Activated CD4-positive, alpha-beta memory T cell treated with anti-CD3 and anti-CD28 coated beads for 36 hours (primary cell): ENCODE measurements at places on chromosomes 1 and 21. TPM values are rescaled to one million over a fixed set of nuclear protein-coding genes. Genes with fewer than 3 reads are reported as not detected.
A peak's percentile ranks its signal among the peaks of the same experiment; 100 is the strongest.

PARS2 gene
- total RNA-seq, result 5.7 TPM

HCN3 gene
- 1.9 TPM for total RNA-seq

GRCh38 chr1:156055281-156056048 lies 883 bp downstream of the LAMTOR2 start:
- DNase-seq, result no peak

DNA sequence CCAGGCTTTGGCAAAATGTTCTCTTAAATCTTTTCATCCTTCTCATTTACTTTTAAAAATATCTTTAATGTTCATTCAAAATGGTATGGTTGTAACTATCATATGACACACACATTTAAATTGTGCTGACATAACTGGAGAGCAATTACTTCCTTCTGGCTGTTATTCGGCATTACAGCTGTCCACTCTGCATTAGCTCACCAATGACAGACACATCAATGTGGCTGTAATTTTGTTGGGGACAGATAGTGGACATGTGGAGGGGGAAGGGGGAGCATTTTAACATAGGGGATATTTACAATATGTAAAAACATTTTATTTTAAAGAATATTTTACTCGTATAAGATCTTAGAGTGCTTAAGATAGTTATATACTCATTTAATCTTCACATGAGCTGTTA lies 319.8 kb downstream of the HMCN1 start:
- DNase-seq, result no peak

CLDN14 gene
- total RNA-seq, result not detected

DNA sequence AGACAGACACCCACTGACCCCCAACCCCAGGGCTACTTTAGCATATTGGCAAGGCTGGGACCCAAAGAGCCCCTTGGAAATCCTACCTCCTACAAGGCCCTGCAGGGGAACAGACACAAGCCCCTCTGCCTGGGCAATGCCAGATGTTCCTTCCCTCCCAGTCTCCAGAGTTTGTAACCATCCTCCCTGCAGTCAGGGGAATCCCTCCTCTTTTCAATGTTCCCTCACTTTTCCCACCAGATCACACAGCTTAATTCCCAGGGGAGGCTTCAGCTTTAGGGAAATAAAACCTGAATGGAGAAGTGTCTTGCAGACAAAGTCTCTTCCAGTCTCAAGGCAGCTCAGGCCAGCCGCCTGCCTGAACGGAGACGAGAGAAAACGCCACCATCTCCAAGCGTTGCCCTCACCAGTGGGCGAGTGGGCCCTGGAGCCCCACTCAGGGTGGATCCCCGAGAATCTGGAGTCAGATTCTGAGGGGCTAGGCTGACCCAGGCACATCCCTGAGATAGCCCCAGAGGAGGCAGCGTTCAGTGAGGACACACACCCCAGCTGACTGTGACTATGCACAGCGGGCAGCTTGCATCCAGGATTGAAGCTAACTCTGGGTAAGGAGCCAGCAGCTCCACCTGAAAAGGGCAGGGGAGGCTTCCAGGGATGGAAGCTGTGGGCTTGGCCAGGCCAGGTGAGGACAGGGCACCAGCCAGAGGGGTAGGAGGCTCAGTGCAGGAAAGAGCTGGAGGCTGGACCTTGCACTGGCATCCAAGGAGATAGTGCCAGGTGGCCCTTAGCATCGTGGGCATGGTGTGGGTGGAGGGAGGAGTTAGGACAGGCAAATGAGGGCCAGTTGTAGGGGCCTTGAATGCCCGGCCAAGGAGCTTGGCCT lies 44.0 kb upstream of the ZC3H12A start:
- no peak for DNase-seq

- no peak for DNase-seq
Observed at GRCh38 chr21:35441868-35442582, 392.9 kb upstream of the RUNX1 start.

IL20 gene
- not detected for total RNA-seq

NBL1 gene
- total RNA-seq, result 25.0 TPM

KIF26B gene
- not detected for total RNA-seq

DNA sequence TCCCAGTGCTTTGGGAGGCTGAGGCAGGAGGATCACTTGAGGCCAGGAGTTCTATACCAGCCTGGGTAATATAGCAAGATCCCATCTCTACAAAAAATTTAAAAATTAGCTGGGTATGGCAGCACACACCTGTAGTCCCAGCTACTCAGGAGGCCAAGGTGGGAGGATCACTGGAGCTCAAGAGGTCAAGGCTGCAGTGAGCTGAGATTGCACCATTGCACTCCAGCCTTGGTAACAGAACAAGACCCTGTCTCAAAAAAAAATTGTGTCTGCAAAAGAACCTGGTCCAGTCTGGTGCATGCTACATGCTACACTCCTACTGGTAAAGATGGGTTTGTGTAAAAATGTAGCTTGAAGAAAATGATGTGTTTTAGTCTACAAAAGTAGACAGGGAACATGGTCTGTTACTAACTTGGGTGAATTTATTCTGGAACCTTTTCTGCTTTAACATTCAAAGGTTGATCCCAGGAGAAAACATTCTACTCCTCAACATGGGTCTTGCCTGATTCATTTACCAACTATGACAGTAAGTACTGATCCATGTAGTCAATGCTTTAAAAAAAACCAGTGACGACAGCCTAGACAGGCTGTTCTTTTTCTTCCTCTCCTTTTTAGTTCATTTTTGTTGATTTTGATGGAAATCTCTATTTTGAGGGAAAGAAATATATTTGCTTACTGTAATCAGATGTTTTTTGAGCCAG lies 32.7 kb upstream of the ENAH start:
- DNase-seq, result no peak

UQCRHL gene
- total RNA-seq, result 2.0 TPM

DNA sequence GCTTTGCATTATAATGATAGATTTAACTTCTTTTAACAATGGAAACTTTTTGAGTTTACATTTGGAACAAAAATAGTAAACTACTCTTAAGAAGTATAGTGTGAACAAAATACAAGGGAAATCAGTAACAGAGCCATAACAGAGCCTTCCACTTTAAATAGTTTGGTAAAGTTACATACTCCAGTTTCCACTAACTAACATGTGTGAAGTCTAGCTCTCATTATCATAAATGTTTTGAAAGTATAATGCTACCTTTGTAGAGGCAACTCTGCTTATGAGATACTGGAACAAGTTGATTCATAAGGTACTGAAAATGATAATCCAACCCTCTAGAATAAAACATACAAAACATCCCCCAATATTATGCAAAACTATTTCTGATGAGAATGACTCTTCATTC lies 1155.1 kb upstream of the ADGRL2 start:
- DNase-seq, result no peak

DNA sequence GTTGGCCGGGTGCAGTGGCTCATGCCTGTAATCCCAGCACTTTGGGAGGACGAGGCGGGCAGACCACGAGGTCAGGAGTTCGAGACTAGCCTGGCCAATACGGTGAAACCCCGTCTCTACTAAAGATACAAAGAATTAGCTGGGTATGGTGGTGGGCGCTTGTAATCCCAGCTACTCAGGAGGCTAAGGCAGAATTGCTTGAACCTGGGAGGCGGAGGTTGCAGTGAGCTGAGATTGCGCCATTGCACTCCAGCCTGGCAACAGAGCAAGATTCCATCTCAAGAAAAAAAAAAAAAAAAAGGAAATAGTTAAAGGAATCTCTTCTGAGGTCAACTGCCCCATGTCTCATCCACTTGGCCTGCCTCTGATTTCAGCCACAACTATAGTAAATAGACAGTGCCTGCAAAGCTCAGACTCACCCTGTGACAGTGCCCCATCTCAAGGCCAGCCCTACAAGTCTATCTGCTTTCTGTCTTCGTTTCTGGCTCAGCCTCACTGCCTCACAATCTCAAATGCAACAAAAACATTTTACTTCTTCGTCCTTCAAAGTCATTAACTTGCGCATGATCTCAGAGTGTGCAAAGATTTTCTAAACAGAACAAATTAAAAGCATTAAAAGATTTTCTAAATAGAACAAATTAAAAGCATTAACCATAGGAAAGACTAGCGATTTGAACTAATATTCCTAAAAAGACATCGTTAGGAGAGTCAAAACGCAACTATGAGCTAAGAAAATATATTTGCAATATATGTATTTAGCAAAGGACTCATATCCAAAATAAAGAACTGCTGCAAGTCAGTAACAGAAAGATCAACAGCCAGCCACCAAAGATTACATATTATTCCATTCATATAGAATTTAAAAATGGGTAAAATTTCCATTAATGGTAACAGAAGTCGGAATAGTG lies 65.0 kb upstream of the PRDX6 start:
- no peak for DNase-seq

DNA sequence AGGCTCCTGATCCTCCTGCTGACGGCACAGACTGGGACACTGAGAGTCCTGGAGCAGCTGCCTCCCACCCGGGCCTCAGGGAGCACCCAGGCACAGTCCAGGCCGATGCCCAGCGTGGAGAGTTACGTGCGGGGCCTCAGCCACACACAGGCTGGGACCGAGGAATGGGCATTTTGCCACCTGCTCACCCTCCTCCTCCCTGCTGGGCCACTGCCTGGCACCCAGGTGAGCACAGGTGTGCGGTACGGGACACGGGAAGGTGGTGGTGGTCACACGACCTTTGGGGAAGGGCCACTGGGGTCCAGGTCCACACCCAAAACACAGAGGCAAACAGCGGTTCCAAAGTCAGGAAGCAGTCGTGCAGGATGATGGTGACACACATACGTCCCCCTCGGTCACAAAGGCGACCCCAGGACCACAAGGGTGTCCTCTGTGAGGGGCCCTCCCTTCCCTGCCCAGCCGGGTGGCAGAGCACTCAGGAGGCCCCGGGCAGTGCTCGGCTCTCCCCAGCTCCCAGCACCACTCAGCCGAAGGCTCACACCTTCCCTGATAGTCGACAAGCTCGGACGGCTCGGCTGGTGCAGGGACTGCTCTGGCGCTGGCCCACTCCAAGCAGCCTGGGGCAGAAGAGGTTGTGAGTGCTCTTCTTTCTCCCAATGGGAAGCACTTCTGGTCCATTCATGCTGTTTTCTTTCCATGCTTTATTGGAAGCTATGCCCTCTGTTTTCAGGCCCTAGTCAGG lies 14.3 kb downstream of the MORN1 start:
- DNase-seq, result no peak

SPRR4 gene
- total RNA-seq, result not detected

SLFNL1 gene
- total RNA-seq, result not detected

DNA sequence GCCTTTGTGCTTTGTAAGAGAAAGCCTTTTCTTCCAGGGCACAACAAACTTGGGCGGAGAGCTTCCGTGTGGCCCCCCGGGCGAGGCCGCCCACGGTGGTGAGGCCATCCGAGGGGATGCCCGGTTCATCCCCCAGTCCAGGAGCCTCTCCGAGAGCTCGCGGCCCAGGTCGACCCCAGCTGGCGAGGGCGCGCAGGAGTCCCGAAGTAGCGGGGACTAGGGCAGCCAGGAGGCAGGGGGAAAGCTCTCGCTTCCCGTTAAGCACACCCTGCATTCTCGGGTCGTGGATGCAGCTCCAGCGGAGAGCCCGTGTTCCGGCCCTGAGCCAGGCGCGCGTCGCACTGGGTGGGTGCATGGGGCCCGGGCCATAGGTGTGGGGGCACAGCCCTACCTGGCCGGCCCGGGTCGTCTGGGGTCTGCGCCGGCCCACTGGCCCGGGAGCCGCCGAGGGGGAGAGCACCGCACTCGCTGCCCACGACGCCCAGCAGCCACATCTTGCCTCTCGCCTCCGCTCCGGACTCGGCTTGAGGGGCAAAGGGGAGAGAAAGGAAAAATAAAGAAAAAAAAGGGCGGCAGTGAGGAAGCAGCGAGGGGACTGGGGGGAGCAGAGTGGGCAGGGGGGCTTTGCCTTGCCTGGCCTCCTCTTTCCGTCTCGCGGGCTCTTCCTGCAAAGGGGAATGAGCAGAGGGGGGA lies 1.8 kb downstream of the RNF220 start:
- peak; percentile 18 for DNase-seq

ZNF683 gene
- total RNA-seq, result not detected

C1orf116 gene
- not detected for total RNA-seq

DNA sequence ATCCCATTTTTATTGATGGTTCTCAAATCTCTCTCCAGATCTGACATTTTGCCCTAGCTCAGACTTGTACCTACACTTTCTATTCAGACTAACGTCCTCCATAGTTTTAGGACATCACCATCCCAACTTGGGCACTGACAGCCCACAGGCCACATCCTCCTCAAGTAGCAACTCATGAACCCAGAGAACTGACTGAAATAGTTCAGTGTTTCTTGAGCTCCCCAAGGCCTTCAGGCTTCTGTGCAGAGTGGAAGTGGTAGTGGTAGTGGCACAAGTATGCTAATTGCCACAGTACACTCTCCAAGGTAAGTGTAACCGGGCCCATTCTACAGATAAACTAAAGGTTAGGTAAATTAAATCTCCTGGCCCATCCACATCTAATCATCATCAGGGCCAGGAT lies 112.6 kb downstream of the SLC45A1 start:
- peak; percentile 52 for DNase-seq

- DNase-seq, result no peak
Observed at GRCh38 chr1:10641976-10642375, 154.5 kb downstream of the CASZ1 start.

GRCh38 chr1:193183019-193183627 lies 3.3 kb downstream of the B3GALT2 start:
- no peak for DNase-seq

BCAN gene
- total RNA-seq, result not detected

- DNase-seq, result no peak
Observed at GRCh38 chr1:160916666-160917065, 31.7 kb upstream of the ITLN1 start.

DNA sequence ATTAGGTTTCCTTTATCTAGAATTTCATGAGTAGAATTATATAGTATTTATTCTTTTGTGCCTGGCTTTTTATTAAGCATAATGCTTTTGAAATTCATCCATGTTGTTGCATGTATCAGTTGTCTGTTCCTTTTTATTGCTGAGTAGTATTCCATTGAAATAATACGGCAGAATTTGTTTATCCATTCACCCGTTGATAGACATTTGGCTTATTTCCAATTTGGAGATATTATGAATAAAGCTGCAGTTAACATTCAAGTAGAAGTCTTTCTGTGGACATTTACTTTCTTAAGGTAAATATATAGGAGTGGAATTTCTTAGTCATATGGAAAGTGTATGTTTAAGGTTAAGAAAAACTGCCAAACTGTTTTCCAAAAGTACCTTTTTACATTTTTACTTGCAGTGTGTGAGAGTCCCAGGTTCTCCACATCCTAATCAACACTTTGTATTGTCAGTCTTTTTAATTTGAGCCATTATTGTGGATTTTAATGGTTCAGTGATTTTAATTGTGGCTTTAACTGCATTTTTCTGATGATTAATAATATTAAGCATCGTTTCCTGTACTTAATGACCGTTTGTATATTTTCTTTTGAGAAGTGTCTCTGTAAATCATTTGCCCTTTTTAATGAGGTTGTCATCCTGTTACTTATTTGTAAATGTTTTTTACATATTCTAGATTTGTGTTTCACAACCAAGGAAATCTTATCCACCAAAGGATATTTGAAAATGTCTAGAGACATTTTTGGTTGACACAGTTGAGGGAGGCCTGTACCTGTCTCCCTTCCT lies 22.7 kb downstream of the KCTD3 start:
- DNase-seq, result no peak
